ENCODE measurements at places on chromosomes 2 and 18. TPM values are rescaled to one million over a fixed set of nuclear protein-coding genes. Genes with fewer than 3 reads are reported as not detected.
A peak's percentile ranks its signal among the peaks of the same experiment; 100 is the strongest.

Gene MYCN
- total RNA-seq: not detected

Gene CIDEA
- total RNA-seq: not detected

Gene GPR45
- total RNA-seq: not detected

Gene MTX2
- total RNA-seq: 28.9 TPM

Gene CD207
- not detected for total RNA-seq

Gene MAL
- total RNA-seq: 25.2 TPM

Gene CABYR
- total RNA-seq: 1.2 TPM

Gene LRRC30
- total RNA-seq: not detected

Gene PELI1
- total RNA-seq: 23.2 TPM

Gene UPP2
- not detected for total RNA-seq

Gene EMILIN2
- total RNA-seq: 27.8 TPM

Gene GAL3ST2
- 0.16 TPM for total RNA-seq

Gene CPSF3
- total RNA-seq: 83.9 TPM

Gene GALNT5
- total RNA-seq: not detected

Gene NAT8
- total RNA-seq: not detected

Gene DNAJC5G
- total RNA-seq: not detected

Gene HJURP
- 41.2 TPM for total RNA-seq

- DNase-seq: no peak
These were observed 470 bp upstream of the FAP start for GRCh38 chr2:162243715-162244114.

DNA sequence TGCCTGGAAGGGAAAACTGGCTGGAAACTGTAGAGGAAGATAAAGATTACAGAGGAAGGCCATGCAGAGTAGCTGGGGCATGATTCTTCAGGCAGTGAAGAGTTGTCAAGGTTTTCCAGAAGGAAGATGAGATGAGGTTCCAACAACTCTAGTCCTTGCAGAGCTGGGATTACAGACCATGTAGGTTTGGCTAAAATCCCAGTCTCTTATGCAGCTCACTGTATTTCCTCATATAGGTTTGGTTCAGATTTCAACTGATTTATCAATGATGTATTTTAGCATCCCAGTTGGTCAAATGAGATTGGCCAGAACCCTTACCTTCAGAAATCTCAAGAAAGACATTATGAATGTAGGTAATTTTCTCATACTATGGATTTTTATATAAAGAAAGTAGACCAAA is 16.4 kb downstream of the FAP start:
- DNase-seq: no peak

DNA sequence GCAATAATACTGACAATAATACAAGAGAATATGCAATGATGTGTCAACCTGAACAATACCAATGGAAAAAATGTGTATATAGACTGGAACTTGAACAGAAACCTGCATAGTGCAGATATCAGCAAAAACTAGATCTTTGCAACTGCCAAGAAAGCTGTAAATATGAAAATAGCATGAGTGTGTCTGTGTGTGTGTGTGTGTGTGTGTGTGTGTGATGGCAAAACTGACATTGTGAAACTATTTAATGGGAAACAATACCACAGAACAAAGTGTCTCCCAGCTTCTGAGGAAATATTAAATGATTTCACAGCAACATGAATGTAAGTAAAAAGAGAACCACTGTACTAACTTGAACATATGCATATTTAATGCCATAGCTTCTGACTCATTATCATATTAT is 558.2 kb upstream of the LINC00305 start:
- no peak for DNase-seq

- DNase-seq: no peak
These were observed 998.8 kb upstream of the PIK3C3 start for GRCh38 chr18:40956213-40956612.

- no peak for DNase-seq
These were observed at the start of gene LIMS2 for GRCh38 chr2:127675331-127676261. TSS of gene LIMS2 (minus strand) at chr2:127675530. CDS start at chr2:127675024, 506 bp downstream.

- DNase-seq: no peak
These were observed 62.4 kb upstream of the EFEMP1 start for GRCh38 chr2:55986001-55986400.

- no peak for DNase-seq
These were observed 620.7 kb downstream of the NYAP2 start for GRCh38 chr2:226020176-226020575.

GRCh38 chr2:191150600-191151330 is at the start of gene STAT4:
TSS of gene STAT4 (minus strand) at chr2:191150994. CDS start at chr2:191148203, 2,791 bp downstream.
- peak; percentile 80 for DNase-seq

DNA sequence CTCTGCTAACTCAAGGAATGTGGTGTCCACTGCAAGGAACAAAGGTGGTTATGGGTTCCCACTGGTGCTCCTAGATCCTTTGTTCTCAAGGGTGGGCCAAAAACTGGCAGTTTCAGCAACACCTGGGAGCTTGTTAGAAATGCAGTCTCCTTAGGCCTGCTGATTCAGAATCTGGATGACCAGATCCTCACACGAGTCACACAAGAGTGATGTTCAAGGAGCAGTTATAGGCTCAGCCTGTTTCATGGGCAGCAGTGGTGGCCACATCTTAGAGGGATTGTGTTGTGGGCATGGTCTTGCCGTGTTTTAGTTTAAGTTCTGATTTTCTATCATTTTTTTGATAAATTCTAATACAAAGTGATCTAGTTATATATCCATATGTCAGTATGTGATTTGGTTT is 28.7 kb upstream of the MGAT5 start:
- DNase-seq: no peak

DNA sequence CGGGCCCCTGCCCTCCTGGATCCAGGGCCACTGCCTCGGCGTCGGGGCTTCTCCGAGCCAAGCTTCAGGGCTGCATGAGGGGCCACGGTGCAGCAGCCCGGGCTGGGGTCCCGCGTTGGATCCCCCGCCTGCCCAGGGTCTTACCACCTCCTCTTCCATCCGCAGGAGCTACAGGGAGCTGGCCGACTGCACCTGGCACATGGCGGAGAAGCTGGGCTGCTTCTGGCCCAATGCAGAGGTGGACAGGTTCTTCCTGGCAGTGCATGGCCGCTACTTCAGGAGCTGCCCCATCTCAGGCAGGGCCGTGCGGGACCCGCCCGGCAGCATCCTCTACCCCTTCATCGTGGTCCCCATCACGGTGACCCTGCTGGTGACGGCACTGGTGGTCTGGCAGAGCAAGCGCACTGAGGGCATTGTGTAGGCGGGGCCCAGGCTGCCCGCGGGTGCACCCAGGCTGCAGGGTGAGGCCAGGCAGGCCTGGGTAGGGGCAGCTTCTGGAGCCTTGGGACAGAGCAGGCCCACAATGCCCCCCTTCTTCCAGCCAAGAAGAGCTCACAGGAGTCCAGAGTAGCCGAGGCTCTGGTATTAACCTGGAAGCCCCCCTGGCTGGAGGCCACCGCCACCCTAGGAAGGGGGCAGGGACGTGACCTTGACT is 52.1 kb downstream of the RAMP1 start:
- no peak for DNase-seq

DNA sequence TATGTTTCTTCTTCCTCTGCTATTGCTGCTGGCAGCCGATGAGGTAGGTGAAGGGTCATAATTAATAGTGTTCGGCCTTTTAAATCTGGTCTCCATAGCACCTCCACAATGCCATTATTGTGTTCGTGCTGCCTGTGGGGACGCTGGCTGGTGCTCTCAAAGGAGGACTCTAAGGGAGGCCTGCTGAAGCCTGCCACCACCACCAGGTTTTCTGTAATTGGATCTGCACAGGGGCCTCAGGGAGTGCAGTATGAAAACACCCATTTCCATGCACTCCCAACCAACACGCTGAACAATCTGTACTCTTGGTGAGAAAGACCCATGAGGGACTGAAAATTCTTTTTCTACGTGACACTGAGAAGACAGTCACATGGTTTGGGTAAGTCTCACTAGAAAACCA is 17.6 kb upstream of the CLIP4 start:
- DNase-seq: no peak

DNA sequence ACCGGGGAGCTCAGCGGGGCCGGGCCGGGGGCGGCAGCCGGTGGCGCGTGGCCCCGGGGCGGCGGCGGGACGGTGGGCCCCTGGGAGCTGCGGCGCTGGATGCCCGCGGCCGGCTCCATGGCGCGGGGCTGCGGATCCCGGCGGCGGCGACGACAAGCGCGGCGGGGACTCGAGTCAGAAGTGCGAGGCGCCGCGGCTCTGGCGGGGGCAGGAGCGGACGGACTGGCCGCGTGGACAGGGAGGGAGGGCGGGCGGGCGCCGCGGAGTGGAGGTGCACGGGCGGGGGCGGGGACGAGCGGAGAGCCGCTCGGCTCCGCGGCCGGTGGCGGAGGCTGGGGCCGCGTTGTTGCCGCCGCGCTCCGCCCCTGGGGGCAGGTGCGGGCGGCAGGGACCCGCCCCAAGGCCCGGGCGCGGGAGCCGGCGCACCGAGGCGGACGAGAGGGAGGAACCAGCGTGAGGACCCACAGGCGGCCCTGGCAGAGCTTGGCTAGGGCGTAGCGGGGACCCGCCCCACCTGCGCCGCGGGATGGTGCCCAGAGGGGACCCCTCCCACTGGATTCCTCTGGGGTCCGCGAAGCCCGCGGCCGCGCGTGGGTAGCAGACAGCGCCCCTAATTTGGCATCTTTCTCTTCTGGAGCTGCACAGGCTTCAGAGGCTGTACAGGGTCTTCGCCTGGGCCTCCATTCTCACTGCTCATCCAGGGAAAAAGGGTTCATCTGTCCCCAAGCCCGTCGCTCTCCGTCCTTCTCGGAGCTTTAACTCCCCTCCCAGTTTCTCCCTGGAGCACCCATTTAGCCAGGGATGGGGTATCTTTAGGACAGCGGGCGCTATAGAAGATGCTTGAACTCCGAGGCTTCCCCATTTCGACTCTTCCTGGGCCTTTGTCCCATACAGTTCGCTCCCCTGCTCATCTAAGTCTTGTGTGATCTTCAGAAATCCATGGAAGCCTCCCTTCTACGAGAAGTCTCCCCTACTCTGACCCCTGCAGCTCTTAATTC is at the start of gene TMEM163:
Gene TMEM163 (minus strand): TSS at position 184 of the 998 bp plus-strand sequence.
- DNase-seq: peak; percentile 17

DNA sequence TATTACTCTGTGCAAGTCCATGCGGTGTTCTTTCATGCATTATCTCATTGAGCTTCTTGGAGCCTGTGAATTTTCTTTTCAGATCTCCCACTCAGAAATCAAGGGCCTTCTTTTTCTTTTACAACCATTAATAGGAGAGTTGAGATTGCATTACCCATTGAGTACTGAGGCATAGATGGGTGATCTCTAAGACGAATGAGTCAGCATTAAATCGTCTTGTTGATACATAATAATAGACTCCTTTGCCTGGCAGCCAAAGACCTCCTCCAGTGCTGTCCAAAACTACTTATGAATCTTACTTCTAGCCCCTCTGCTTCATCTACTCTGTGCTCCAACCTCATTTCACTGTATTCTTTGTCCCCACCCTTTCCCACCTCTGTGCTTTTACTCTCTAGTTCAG is 180.5 kb downstream of the AGPS start:
- DNase-seq: no peak

GRCh38 chr18:48292229-48292628 is 117.0 kb downstream of the ZBTB7C start:
- DNase-seq: no peak

- DNase-seq: no peak
These were observed 278.7 kb downstream of the BCL2 start for GRCh38 chr18:63040788-63041410.

DNA sequence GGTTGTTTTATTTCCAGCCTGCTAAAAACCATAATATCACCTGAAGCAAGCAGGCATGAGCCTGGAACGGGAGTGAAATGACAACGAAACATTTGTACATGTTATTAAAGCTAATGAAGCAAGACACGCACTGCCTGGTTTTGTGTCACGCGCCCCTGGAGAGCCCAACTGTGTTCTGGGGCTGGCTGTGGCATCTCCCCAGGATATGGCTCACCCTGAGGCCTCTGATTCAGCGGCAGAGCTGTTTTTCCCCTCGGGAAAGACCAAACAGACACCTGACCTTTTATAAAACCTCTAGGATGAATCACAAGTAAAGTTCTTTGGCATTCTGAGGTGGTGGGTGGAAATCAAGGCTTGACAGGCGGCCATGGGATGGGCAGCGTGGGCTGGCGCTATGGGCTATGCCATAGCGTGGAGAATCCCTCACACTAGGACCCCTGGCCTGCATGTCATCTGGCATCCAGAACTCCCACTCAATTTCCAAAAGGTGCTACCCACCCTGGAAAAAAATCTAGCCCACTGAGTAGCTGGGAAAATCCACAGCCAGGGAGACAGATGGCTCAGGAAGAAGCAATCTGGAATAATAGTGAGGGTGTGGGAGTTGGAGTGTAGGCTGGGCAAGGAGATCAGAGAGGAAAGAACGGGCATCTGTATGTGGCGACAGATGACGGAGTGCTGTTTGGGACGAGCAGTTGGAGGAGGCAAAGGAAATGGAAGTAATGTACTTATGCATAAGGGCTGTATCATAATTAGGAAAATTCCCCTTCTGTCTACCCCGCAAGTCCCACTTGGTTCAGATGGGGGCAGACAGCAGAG is 262.0 kb downstream of the AFF3 start:
- DNase-seq: no peak

DNA sequence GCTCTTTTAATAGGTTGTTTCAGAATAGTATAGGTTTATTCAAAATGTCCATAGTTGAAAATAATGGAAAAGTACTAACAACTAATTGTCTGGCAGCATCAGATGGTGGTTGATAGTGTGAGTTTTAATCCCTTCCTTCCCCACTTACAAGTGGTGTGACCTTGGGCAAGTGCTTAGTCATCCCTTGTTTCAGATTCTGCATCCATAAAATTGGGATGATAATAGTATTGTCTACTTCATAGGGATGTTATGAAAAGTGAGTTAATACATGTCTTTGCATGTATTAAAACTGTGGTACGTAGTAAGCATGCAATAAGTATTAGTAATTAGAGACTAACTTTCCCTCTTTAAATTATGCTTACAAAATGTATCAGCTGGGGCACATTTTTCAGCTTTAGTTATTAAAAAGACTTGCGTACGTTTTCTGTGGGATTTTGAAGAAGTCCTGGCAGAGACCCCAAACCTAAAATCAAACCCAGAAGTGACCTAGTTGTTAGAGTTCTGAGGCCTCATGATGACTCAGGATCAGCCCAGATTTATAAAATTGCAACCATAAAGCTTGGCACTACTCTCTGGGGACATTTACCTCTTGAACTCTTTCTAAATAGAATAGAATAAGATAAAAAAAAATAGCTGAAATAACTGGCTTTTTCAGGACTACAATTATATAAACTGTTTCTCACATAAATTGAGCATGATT is 8.6 kb downstream of the ITGA4 start:
- no peak for DNase-seq

DNA sequence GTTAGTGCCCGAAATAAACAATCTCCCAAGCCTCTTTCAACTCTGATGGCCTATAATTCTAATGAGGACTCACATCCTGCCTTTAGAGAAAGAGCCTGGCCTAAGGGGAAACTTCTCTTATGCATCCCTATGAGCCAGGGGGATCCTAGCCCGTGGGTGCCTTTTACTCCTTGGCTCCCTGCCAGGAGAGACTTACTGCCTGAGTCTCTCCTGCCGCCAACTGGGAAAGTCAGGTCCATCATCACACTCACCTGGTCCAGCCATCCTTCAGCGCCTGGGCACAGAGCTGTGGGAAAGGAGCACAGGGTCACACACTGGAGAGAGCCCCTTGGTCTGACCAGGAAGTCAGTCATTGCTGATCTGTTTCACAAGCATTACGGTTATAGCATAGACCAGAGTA is 24.1 kb downstream of the ENOSF1 start:
- no peak for DNase-seq
